ENCODE measurements at places on chromosomes 2 and 18.

DNA sequence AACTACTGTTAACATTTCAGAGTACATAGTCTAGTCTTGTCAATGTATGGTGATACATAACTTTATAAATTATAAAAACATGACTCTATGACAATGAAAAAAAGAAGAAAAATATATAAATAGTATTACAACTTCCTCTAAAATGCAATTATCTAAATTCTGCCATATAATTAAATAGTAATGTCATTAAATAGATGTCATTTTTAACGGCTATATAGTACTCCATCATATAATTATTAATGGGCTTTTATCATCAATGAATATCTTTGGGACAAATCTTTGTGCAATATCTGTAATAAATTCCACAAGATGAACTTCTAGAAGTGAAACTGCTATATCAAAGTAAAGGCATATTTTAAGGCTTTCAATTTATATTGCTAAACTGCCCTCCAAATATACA, 24.8 kb downstream of the ATF2 start:
- no peak for DNase-seq

DNA sequence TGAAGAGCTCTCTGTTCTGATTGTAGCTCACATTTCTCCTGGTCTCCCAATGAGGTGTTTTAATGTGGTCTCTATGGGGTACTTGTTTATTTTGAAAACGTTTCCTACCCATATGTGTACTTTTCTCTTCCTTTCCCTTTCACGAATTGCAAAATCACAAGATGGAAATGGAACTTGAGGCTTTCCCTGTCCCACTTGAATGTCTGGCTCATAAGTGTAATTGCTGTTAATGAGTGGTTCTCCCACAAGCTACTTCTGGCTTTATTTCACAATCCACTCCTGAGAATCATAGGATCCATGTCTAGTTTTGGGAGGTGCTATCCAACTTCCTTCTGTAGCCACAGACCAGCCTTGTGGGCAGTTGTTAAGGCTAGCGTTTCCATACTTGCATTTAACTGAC, 81.1 kb upstream of the CAVIN2 start:
- no peak for DNase-seq

DNA sequence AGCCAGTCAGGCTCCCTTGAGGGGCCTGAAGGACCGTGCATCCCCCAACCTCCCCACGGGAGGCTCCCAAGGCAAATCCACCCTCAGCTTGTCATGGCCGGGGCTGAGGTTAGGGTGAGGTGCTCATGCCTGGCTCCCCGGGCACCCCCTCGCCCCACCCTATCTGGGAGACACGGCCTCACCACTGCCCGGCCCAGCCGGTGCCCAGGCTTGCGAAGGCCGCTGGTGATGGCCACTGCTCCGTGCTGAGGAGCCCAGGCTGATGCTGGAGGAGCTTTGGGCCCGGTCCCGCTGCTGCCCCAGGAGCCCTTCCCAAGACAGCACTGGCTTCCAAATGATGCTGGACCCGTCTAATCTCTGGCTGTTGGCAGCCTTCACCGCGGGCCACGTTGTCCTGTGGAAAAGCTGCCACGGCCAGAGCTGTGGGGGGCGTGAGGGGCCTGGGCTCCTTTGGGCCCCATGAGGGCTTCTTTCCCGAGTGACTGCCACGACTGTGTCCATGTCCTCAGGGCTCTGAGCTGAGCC, 135.7 kb upstream of the CTDP1 start:
- no peak for DNase-seq

GRCh38 chr2:61857224-61857623, 3.4 kb upstream of the FAM161A start:
- no peak for DNase-seq

- peak; percentile 42 for DNase-seq
Measured at GRCh38 chr2:50004667-50005066, 850.4 kb upstream of the FSHR start.

DNA sequence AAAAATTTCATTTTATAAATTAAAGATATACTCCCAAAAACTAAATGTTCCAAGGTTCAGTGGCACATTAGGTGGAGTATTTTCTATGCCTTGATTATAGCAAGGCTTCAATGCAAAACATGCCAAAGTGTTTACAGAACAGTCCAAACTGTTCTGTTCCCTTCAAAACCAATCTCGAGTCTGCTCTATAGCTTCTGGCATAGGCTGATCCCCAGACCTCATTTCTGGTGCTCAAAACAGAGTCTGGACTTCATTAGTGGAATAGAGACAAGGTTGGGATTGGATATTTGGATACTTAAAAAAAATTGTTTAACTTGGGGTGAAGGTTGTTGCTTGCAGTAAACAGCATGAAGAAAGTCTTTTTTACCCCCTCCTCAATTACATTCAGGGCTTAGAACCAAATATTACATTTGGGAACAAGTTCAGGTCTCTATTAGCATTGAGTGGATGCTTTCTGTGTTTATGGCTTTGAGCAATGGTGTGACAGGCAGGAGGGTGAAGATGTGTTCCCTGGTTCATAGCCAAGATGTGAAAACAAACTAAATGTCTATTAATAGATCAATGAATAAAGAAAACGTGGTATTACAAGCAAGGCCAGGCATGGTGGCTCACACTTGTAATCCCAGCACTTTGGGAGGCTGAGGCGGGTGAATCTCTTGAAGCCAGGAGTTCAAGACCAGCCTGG, 208.1 kb upstream of the RND3 start:
- DNase-seq: no peak

GRCh38 chr2:35099342-35099741, 1256.2 kb upstream of the CRIM1 start:
- DNase-seq: peak; percentile 13

GRCh38 chr2:236959876-236960275, 125.8 kb upstream of the COPS8 start:
- DNase-seq: no peak

GRCh38 chr18:3248658-3249359, 1.2 kb downstream of the MYL12A start:
- DNase-seq: peak; percentile 31

- no peak for DNase-seq
Measured at GRCh38 chr2:23563151-23563550, 178.2 kb downstream of the KLHL29 start.

DNA sequence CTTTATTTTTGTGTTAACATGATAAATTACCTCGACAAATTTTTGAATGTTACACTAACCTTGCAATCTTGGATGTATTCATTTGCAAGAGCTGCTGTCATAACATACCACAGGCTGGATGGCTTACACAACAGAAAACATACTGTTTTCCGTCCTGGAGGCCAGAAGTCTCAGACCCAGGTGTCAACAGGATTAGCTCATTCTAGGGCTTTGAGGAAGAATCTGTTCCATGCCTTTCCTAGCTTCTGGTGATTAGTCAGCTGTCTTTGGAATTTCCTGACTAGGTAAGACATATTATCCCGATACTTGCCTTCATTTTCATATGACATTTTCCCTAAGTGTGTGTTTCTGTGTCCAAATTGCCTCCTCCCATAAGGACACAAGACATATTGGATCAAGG, 188.6 kb upstream of the CDH19 start:
- DNase-seq: no peak

DNA sequence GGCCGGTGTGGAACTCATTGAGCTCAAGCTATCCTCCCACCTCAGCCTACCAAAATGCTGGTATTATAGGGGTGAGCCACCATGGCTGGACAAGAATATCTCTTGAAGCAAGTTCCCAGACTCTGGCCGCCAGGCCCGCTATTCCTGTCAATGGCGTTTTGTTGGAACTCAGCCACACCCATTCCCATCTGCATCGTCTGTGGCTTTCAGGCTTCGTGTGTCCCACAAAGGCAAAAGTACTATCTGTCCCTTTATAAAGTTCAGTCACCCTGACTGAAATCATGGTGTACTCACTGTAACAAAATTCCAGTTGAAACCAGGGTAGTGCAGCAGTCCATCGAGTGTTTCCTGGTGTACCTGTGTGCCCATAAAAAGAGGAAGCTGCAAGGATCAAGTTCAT, 96.7 kb downstream of the SH3BP4 start:
- DNase-seq: no peak

DNA sequence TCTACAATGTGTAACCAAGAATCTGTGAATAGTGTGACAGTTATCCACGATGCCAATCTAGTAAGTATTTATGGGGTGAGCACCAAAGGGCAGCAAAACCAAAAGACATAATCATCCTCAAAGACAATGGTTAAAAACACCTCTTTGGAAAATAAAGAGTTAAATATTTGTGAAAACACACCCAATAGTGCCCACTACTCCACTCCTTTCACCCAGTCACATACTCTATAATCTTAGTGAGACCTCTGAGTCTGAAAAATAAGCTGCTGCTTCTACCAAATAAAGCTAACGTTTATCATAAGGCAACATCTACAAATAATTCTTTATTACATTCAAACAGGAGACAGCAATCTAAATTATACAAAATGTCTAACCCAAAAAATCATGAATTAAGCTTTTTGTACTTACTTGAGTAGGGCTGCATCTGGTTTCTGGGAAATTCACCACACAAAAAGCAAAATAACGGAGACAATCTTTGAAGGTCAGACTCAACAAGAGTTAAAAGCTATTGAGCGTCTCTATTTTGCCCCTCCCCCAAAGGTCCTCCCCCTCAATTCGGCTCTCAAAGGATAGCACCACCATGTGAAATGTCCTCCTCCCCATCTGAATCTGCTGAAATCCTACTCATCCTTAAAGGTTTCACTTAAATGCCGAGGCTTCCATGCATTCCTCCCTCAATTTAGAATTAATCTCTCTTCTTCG, 2.0 kb downstream of the RAPH1 start:
- peak; percentile 52 for DNase-seq

GRCh38 chr2:159497256-159497655, 119.1 kb downstream of the BAZ2B start:
- DNase-seq: no peak

DNA sequence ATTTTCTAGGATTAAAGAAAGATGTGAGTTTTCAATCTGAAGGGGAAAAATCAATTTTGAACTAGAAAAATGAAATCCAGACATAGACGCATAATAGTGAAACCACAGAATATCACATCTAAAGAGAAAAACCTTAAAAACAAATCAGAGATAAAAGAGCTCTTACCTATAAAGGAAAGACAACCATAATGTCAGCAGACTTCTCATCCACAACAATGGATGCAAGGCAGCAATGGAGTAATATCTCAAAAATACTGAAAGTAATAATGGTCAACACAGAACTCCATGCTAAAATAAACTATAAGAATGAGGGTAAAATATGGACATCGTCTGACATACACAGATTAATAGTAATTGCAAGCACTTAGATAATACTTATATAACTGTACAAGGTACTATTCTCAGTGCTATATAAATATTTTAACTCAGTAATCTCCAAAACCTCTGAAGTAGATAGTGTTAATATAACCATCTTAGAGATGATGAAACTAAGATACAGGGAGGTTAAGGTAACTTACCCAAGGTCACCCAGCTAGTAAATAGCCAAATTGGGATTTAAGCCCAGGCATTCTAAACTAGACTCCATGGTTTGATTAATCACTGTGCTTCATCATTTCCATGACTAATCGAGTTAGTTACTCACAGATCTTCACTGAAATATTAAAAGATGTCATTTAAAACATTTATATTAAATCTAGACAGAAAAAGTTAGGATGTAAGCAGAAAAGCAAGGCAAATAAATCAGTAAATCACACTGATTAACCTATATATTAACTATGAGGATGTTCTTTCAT, 89.4 kb upstream of the SPTBN1 start:
- DNase-seq: no peak

GRCh38 chr18:71352618-71353017, 1063.8 kb downstream of the SOCS6 start:
- no peak for DNase-seq

DNA sequence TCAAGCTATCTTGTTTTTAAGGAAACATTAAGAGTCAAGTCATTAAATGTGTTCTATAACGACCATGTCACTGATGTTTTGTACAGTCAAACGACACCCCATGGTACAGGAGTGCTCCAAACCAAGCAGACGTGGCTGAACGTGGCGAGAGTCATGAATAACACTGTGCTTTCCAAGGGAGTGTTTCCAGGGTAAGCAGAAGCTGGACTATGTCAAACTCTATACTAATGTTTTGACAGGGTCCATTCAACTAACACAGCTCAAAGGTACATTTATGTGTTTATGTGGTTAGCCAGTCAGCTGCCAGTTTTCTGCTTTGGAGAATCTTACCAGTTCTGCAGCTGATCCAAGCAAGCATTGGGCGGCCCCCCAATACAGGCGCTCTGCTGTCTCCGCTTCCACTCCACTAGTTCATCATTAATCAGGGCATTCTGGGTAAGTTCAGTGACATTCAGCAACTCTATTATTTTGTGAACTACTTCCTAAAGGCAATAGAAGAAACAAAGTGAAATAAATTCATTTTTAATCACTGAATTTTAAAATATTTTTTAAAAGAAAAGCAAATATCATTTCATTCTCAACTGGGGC, 16.4 kb downstream of the STAT1 start:
- no peak for DNase-seq

- no peak for DNase-seq
Measured at GRCh38 chr2:69436596-69436937, 668 bp downstream of the NFU1 start.

GRCh38 chr2:141105763-141106162, 1025.1 kb downstream of the LRP1B start:
- peak; percentile 3 for DNase-seq

GRCh38 chr18:24937639-24938275, 414.2 kb downstream of the ZNF521 start:
- no peak for DNase-seq
